Fibroblast of mammary gland (primary cell): ENCODE measurements at places on chromosomes 3 and 15.

DNA sequence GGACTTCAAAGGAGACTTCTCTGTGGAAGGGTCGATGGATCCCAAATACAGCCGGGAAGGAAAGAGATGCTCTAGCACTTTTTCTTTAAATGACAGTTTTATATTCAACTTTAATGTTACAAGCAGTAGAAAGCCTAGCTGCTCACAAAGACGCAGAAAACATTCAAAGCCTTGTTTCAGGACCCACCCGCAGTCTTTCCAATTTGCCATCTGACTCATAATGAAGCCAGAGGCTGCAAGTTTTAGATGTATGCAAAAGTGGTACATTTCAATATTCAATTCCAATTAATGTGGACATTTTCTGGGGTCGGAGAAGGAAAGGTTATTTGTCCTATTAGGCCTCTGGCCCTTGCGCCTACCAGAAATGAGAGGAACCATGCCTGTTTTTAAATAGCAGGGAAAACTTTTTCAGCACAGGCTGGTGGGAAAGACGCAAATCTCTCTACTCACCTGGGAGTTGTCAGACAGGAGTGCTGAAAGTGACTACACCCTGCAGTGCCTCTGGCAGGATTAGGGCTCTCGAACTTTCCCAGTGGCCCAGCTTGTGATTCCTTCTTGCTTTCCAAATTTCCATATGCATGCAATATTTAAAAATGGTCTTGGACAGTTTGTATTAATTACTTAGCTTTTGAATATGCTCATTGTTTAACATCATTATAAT, 117.4 kb upstream of the MBNL1 start:
- DNase-seq, result peak; percentile 33

- DNase-seq, result no peak
Observed at GRCh38 chr15:45829336-45830153, 194.7 kb downstream of the SQOR start.

- no peak for DNase-seq
Observed at GRCh38 chr15:60898896-60899295, 330.2 kb downstream of the RORA start.

DNA sequence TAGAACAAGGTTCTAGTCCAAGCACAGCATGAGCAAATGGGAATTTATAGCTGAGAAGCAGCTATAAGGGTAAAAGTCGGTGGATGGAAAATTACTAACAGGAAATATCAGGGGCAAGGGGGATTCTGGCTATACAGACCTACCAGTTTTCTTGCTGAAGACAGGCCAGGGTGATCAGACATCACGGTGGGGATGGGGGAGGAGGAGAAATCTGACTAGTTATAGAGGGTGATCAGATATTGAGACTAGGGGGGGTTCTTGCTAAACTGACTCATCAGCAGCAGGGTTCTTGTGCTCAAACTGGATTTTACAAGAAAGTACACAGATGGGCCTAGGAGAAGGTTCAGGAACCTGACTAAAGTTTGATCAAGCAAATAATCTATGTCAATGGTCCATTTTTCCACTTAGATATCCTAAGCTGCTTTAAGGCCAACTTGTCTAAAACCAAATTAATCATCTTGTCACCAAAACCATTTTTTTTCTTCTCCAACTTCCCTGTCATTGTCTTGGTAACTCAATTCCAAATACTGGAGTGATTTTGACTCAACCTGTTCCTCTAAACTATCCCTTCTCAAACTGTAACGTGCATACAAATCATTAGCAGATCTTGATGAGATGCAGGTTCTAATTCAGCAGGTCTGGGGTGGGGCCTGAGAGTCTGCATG, 4.6 kb downstream of the TMEM212 start:
- DNase-seq, result no peak

GRCh38 chr3:189941125-189941524, 179.6 kb downstream of the P3H2 start:
- no peak for DNase-seq

- DNase-seq, result peak; percentile 7
Observed at GRCh38 chr3:31858439-31858838, 122.6 kb downstream of the OSBPL10 start.
